Hepatocyte (in vitro differentiated cells): ENCODE measurements at places on chromosomes 1 and 21. TPM values are rescaled to one million over a fixed set of nuclear protein-coding genes. Genes with fewer than 3 reads are reported as not detected.

Gene FCRL4
- polyA plus RNA-seq: not detected in 2 replicates

Gene HAO2
- 5.7 and 14.2 TPM in 2 replicates for polyA plus RNA-seq

Gene LAMTOR2
- 142 and 165 TPM in 2 replicates for polyA plus RNA-seq

Gene RUNX3
- polyA plus RNA-seq: 0.16 and 0.67 TPM in 2 replicates

Gene PRRC2C
- 120 and 147 TPM in 2 replicates for polyA plus RNA-seq

Gene FCER1G
- 4.8 and 14.5 TPM in 2 replicates for polyA plus RNA-seq

Gene NBPF26
- polyA plus RNA-seq: 8.0 and 8.9 TPM in 2 replicates

DNA sequence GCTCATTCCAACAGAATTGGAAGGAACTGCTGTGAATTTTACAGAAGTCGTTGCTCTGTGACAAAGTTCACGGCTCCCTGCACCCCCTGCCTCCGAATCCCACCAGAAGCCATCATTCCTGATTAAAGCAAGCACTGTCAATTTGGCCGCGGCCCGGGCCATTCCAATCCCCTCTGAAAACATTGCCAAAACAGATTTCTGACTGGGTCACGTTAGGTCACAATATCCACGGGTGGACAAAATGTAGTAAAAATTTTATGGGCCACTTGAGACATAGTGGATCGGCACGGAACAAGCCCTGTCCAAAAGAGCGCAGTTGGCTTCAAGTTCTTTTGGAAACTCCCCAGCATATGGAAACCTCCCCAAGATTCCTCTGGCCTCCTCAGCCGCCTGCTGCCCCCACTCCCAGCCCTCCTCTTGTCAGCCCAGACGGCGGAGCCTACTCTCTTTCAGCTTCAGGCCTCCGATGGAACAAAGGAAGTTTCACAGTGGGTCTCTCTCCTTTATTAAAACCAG is 67.2 kb upstream of the IFNAR2 start:
- DNase-seq: no peak

GRCh38 chr1:222897527-222898190 is 82.8 kb downstream of the DISP1 start:
- no peak for DNase-seq

GRCh38 chr1:199410462-199410861 is 617.0 kb upstream of the NR5A2 start:
- no peak for DNase-seq

DNA sequence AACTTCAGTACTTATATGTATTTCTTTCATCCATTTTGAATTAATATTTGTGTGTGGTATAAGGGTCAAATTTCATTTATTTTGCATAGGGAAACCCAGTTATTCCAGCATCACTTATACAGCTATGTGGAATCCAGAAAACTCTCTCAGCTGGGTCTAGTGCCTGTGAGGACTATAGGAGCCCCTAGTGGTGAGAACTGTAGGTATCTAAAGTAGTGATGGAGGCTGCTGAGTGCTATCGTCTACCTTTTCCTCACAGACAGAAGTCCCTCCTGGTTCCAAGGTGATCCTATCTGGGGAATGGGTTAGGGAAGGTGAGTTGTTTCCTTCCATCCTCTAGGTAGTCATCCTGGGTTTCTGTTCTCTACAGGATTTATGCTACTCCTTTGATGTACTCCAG is 352.0 kb upstream of the C1orf87 start:
- DNase-seq: peak; percentile 36

DNA sequence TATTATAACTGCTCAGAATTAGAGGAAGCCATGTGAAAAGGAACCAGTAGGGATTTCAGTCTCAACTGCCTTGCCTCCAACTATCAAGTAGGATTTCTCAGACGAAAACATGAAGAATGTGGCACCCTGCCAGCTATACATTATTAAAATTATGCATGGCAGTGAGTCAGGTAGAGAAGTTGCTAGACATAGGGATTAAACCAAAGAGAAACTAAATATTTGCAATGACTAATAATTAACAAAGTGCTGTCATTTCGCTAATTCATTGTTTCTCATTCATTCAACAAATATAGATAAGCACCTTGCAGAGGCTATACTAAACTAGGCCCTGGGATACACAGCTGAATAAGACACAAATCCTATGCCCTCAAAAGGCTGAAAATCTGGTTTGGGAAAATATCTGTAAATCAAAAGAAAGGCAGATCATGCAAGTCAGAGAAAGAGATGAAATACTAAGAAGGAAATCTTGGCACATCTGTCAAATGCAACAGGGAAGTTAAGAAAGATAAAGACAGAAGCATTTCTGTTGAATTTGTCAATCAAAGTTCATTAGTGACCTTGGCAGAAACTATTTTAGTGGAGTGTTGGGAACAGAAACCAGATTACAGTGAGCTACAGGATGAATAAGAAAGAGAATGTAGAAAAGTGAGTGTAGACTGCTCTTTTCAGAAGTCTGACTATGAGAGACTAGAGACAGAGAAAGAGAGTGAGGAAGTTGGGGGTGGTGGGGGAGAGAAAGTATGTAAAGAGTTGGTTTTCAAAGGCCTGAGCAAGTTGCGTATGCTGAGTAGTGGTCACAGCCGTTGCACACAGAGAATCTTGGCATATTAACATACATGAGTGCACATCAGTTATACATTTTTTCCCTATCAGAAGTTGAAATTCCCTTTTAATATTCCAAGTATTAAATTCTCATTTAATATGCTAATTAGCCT is 14.7 kb upstream of the NBPF11 start:
- peak; percentile 37 for DNase-seq

DNA sequence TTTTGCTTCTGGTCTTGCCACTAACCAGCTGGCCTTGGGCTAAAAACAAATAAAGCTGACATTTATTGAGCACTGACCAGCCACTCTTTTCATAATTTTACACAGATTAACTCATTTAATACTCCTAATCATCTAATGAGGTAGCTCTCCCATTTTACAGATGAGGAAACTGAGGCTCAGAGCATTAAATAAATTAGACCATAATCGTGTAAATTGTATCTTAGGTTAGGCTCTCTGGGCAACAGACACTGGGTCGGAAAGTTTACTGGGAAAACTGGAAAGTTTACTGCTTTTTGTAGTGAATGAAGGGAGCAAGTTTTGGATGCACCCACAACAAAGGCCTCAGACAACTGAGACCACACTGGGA is 7.3 kb downstream of the BMP8B start:
- no peak for DNase-seq

DNA sequence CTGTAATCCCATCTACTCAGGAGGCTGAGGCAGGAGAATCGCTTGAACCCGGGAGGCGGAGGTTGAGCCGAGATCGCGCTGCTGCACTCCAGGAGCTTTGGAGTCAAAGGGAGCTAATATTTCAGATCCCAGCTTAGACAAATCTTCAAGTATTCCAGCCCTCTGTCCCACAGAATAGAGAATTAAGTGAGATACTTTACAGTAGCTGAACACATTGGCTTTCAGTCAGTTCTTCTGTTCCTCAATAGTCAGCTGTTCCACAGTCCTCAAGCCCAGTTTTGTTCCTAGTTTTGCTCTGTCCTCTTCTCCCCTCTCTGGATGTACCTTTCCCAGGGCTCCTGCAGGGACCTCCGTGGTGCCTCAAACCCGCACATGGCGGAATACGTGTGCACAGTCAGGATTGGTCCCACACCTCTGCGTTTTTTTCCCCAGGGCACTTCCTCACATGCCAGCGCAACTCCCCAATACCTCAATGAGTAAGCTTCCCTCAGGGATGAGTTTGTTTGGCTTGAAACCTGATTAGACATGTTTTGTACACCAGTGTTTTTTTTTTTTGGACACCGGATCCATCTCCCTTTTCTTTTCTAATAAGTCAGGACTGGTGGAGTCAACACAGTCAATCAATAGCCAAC is 1.2 kb downstream of the MFN2 start:
- no peak for DNase-seq

DNA sequence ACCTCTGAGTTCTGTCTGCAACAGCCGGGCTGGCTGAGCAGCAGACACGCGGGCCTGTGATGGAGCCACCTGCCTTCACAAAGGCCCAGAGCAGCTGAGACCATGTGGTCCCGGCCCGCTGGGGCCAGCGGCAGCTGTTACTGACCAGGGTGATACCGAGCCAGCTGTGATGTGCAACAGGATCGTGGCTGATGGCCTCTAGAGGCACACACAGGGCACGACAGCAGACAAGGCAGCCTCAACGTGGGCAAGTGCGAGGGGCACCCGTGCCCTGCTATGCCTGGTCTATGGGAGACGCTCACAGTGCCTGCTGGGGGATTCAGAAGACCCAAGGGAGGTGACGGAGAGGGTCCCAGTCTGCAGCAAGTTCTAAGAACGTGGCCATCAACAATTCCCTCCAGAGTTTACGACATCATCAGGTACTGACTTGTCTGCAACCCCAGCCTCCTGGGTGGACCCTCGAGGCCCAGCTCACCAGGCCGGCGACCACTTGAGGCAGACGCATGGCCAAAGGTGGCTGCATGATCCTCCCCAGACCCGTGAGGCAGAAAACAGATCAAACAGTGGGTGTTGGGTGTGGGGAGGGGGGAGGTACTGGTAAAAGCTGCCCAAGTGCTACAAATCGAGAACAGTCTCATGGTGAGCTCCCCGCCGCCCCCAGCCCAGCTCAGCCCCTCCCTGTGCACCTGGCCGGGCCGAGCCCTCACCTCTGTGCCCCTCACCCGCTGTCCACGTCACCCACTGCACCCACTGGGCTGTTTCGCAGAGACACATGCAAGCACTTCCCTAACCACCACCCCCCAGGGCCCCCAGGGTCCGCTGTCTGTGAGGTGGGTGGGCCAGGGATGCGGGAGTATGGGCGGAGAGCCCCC is 6.0 kb downstream of the POFUT2 start:
- DNase-seq: no peak

GRCh38 chr1:69697340-69697739 is 129.6 kb downstream of the LRRC7 start:
- no peak for DNase-seq

DNA sequence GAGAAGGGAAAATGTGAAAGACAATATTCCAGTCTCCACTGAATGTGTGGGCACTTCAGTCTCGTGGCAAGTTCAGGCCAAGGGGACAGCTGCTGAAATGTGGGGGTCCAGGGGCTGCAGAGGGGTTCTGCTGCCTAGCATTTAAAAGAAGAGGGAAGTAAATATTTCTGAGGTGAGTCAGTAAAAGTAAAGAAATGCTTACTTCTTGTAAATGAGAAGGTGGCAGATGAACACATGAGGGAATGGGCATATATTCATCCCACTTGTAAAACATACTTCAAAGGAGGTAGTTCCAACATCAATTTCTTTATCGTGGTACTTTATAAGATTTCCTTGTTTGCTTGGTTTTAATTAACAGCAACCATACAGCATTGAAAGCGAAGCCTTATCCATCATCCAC is 63.1 kb upstream of the HIVEP3 start:
- DNase-seq: no peak

GRCh38 chr1:111729271-111729921 is 9.8 kb downstream of the INKA2 start:
- no peak for DNase-seq

DNA sequence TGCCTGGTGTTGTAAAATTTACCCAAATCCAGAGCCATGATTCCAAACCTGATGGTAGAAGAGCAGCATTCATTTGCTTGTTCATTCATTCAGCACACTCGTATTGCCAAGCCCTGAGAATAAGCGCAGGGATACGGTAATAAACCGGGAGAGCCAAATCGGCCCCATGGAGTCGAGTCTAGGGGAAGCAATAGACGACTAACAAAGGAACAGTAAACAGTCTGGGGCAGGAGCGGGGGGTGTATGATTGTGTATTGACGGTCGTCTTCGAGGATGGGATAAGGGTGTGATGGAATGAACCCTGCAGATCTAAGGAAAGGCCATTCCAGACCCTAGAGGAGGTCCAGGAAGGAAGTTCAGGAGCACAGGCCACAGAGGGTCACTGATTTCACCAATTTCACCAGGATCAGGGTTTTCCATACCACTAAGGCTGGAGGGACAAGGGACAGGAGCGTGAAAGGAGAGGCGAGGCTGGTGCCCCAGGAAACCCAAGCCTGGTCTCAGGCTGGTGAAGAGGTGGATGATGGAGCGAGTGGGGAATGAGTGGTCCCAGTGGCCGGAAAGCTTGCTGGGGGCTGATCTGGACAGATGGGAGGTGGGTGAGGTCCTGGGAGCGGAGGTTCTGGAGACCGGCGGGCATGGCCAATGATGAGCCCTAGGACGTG is 61.1 kb upstream of the PDE9A start:
- no peak for DNase-seq

- DNase-seq: no peak
Observed at GRCh38 chr1:66247415-66248208, 286.3 kb upstream of the SGIP1 start.

DNA sequence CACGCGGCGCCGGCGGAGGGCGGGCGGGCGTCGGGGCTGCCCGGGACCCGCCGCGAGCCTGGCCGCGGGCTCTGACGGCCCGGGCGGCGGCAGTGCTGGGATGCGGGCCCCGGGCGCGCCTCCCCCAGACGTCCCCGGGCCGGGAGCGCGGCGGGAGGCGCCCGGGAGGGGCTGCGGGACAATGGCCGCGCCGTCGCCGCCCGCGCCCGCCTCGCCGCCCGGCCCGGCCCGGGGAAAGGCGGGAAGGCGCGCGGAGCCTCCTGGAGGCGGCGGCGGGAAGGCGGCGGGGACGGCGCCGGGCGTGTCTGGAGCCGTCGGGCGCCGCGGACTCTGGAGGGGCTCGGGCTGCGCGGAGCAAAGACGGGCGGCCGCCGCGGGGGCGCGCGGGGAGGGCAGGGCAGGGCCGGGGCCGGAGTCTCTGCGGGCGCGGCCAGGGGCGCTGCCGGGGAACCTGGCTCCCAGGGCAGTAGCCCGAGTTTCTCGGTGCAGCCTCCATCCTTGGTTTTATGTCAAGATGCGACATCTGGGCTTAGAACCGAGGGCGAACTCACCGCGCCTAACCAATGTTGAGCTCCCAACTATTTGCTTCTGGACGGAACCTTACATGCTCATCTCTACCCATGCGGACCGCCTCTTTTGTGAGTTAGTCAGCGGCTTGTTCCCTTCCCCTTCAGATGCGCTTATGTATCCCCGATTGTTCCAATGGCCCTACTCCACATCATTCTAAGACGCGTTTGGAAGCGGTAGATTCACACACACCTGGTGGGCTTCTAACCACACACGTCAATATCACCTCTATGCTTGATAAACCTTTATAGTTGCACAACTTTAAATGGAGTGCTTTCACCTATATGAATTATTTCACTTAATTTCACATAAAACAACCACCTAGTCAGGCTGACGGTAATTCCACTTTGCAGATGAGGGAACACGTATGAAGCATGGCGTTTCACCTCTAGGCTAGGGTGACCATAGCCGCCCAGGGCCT is 651 bp downstream of the ZBTB8A start:
- DNase-seq: peak; percentile 77
